Stimulated activated CD8-positive, alpha-beta memory T cell treated with anti-CD3 and anti-CD28 coated beads, Interleukin-2, amount 100 ng/mL, for 1 hour (primary cell): ENCODE measurements at places on chromosomes 3 and 15.

DNA sequence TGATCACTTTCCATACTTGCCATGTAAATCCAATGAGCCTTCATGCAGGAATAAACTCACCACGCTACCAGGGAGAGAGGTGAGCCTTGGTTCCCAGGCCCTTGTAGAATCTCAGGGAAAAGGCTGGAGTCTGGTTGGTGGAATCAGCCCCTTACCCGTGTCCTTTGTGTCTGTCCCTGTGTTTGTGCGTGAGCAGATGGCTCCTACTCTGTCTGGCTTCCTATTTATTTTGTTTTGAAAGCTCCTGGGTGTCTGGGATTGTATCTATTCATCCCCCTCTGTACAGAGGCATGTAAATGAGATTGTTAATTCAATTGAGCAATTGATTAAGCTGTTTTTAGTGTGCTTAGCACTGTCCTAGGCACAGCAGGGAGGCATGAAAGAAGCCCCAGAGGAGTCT lies 278.1 kb downstream of the THSD4 start:
- no peak for DNase-seq

GRCh38 chr3:114660124-114660523 lies 366.3 kb downstream of the TIGIT start:
- DNase-seq: no peak

DNA sequence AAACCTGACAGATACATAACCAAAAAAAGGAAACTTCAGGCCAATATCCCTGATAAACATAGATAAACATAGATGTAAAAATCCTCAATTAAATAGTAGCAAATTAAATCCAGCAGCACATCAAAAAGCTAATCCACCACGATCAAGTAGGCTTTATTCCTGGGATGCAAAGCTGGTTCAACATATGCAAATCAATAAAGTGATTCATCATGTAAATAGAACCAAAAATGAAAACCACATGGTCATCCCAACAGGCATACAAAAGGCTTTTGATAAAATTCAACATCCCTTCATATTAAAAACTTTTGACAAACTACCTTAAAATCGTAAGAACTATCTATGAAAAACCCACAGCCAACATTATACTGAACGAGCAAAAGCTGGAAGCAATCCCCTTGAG lies 882.2 kb downstream of the NTRK3 start:
- DNase-seq: no peak

DNA sequence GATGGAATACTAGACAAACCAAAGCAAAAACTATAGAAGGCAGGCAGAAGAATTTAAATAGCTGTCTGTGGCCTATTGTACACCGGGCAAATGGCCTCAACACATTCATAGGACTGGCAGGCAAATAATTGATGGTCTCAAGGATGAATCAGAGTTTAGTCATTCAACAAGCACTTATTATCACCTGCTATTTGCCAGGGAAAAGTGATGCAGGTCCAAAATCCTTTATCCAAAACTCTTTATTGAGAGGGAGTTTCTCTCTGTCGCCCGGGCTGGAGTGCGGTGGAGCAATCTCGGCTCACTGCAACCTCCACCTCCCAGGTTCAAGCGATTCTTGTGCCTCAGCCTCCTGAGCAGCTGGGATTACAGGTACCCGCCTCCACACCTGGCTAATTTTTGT lies 2.3 kb downstream of the EIF2AK4 start:
- no peak for DNase-seq

DNA sequence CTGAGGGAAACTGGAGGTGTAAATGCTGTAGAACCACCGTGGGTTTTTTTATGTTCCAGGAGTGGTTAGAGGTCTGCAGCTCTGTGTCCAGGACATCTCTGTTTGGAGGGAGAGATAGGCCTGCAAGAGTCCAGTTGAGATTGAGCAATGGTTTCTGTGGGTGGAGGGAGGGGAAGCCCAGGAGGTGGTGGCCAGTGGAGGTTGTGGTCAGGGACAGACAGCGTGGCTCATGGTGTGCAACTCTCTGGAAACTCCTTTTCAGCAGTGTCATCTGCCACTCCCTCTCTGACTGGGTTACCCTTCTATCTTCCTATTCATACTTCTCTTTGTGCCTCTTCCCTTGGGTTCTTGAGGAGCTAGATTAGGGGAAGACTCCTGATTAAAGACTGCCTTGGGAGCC lies 9.6 kb downstream of the XCR1 start:
- no peak for DNase-seq

DNA sequence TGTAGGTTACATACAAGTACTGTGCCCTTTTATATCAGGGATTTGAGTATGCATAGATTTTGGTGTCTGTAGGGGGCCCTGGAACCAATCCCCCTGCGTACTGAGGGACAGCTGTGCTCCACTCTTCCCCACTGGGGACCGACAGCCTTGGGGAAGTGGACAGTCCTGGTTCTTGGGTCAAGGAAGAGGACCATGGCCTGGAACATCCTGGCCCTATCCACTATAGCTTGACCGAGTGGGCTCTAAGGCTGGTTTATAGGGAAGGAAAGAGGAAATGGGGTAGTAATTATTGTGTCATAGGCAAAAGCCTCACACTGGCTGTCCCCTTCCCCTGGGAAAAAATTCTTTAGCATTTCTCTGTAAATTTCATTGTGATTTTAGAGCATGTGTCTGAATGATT lies 49.5 kb downstream of the CRTC3 start:
- DNase-seq: no peak

GRCh38 chr3:16455966-16456365 lies 57.5 kb downstream of the RFTN1 start:
- DNase-seq: no peak

GRCh38 chr15:29631076-29632070 lies 190.9 kb downstream of the TJP1 start:
- no peak for DNase-seq

- DNase-seq: no peak
Observed at GRCh38 chr3:174858353-174858752, 781 bp upstream of the NAALADL2 start.

- DNase-seq: no peak
Observed at GRCh38 chr3:146557745-146558144, 13.3 kb upstream of the PLSCR1 start.

GRCh38 chr15:63308947-63309346 lies 31.5 kb downstream of the APH1B start:
- no peak for DNase-seq

GRCh38 chr3:118534519-118534918 lies 500.1 kb downstream of the IGSF11 start:
- no peak for DNase-seq

DNA sequence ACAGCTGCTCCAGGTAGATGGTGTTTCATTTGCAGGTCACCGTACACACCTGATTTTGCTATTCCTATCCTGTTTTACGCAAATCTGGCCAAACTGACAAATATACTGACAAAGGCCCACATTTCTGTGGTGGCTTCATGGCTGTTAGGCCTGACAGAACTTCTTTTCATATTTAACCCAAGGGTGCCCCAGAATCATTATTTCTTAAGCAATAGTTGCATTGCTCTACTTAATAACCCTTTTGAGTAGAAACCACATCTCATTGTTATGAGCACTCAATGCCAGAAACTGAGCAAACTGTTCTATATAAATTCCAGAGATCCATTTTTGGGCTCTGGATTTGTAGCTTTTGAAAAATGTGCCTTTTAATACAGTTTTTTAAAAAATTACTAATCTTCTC lies 19.4 kb downstream of the ASTE1 start:
- DNase-seq: no peak

- no peak for DNase-seq
Observed at GRCh38 chr15:70852501-70853317, 1.2 kb downstream of the LARP6 start.

- no peak for DNase-seq
Observed at GRCh38 chr3:8466526-8466925, 35.1 kb upstream of the LMCD1 start.

DNA sequence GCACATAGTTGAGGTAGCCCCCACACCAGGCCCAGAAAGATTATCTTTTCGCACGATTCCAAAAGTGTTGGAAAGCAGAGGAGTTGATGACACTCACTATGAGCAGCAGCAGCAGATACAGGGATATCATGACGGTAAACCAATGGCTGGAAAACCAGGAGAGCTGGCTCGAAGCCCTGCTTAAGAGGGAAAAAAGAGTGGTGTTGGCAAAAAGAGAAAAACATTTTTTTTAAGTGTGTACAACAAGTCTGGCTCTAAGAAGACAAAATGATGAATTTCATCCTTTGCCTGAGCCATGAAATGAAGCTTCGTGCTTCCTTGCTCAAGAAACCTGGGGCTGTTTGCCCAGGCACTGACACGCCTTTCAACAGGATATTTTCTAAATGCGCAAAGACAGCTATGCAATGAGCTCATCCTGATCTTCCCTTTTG lies 27.3 kb downstream of the PARP16 start:
- no peak for DNase-seq

DNA sequence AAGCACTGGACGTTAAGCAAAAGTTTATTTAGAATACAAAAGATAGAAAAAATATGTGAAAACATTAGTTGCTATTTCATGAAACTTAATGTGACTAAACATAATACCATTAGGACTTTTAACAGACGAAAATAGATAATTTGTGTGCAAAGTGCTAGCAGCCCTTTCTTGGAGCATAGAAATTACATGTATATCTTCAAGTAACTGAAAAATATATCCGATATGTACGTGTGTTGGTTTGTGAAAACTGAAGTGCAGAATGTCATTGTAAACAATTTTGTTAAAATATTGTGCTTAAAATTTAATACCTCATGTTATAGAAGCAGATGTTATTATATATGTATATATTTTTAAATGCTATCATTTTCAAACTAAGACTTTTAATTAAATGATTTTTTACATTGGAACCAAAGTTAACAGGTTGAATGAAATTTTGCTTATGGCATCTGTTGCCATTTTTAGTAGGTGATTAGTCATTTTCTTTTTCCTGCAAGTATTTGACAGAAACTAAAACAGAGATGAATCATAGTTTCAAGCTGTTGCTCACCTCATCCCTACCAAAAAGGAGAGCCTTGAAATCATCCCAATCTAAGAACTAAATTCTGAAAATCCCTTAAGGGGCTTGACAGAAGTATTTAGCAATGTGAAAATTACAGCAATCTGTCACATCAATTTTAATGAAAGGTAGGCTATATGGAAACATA lies 334.8 kb downstream of the NAALADL2 start:
- no peak for DNase-seq

- DNase-seq: no peak
Observed at GRCh38 chr3:129577366-129577765, 29.1 kb downstream of the PLXND1 start.

DNA sequence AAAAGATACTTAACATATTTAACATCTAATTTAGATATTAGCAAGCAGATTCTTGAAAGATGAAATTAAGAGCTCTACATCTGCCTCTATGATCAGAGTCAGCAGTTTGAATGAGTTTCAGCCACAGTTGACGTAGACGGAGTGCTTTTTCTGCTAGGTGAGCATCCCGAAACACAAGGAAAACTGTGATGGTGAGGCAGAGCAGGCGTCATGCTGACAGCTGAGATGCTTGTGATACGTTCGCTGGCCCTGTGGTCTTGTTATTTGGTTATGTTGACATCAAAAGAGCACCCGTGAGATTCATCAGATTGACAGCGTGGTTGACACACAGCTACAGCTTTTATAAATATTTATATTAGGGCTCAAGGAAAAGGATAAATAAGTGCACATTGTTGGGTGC lies 19.6 kb upstream of the GOLGA8B start:
- DNase-seq: no peak

- no peak for DNase-seq
Observed at GRCh38 chr3:67580430-67581000, 73.9 kb downstream of the SUCLG2 start.

DNA sequence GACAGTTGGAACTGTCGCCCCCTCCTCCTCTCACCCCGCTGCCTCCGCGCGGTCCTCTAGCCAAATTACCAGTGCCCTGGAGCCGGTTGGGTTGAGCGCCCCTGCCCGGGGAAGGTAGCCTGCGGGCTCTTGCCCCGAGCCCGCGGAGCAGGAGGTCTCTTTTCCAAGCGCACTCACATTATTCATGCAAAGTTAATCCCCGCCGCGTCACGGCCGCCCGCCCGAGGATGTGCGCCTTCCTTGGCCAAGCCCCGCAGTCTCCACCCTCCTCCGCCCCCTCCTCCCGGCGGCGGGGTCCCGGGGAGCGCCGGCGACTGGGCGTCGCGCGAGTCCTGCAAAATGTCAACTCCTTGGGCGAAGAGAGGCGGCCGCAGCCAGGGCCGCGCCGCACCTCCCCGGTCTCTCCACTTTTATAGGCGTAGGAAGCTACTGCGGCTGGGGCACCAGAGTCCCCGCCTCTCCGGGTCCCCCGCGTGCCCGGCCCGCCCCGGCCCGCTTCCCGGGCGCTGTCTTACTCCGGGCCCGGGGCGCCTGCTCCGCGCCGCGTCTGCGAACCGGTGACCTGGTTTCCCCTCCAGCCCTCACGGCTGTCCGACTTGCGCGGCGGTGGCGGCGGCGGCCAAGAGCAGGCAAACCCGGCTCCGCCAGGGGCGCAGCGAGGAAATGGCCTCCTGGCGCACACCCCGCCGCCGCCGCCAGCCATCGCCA lies at the start of gene THRB:
Gene THRB (minus strand): TSS at position 233 of the 708 bp plus-strand sequence.
- DNase-seq: no peak

GRCh38 chr3:129038121-129038855 lies 22.3 kb upstream of the GP9 start:
- no peak for DNase-seq

DNA sequence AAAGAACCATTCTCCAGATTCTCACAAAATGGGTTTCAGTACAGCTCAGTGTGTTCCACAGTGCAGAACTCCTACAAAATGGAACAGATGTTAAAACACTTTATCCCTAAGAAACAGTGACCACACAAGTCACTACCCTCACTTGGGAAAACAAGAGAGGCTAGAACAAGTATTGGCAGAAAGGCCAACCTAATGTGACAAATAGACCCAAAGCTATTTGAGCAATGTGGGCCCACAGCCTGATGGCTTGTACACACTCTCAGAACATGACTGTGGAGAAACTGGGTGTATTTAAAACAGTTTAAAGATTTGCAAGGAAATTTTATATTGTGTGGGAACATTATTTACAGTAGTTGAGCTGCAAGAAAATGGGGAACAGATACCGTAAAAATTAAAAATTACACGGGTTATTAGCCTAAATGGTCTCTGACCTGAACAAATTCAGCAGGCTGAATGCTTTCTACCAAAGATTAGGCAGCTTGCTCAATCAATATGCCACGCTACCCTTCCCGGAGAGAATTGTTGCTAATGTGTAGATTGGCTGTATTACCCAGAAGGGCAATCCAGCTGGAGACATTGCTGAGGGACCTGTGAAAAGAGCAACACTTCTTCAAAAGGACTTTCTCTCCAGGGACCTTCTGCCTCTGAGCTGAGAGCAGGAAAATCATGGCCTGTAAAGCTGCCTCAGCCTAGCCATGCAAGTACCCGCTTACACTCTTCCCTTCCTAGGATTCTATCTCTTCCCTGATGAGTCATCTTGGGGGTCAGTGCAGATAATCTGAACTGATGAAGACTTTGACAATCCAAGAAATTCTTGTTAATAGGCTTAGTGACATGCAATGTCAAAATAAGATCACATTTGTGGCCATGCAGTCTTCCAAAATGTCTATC lies 97.1 kb downstream of the STRIT1 start:
- no peak for DNase-seq

GRCh38 chr3:51242939-51243338 lies 142.2 kb upstream of the MANF start:
- no peak for DNase-seq

GRCh38 chr15:95684693-95685115 lies 645.8 kb upstream of the NR2F2 start:
- no peak for DNase-seq

GRCh38 chr3:50617096-50617791 lies at the start of gene MAPKAPK3:
MAPKAPK3 (plus strand) TSS chr3:50617151; CDS start chr3:50617566, 415 bp downstream.
- no peak for DNase-seq
